Muscle of leg (tissue), 16 donors: ENCODE measurements at places on chromosomes 3 and 15. TPM values are rescaled to one million over a fixed set of nuclear protein-coding genes. Genes with fewer than 3 reads are reported as not detected.

The RNU6-1 gene
- total RNA-seq, result not detected

The NPAP1 gene
- not detected for total RNA-seq

The SLC28A2 gene
- not detected for total RNA-seq

The FSTL1 gene
- 934 TPM for total RNA-seq

The SYNM gene
- total RNA-seq, result 43.8 TPM

DNA sequence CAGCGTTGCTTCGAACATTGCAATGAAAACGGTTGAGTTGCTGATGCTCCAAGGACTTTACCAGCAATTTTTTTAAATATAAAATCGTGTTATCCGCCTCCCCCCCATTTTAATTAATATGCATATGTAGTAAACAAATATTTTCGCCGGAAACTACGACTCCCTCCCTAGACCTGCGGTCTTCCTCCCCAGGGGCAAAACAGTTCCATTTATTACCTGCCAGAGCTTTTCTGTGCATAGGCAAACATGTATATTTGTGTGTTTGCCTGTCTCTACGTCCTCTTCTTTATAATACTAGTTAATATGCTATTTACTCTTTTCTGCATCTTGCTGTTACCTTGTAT, 593 bp upstream of the RSL24D1 start:
- peak overlapping the region; percentile 95 for H3K27ac ChIP-seq
- H3K27me3 ChIP-seq, result no peaks in the 10 kb centered on the region
- peaks cover 3% of the 10 kb centered on the region for H3K4me1 ChIP-seq
- no peaks in the 10 kb centered on the region for H3K36me3 ChIP-seq

DNA sequence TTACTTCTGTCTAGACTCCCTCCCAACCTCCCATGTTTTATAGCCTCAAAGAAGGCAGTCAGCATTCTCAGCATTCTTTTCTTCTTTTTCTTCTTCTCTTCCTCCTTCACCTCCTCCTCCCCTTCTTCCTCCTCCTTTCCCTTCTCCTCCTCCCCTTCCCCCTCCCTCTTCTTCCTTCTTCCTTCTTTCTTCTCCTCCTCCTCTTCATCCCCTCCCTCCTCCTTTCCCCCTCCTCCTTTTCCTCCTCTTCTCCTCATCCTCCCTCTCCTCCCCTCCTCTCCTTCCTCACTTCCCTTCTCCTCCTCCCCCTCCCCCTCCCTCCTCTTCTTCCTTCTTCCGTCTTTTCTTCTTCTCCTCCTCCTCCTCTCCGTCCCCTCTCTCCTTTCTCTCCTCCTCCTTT, 3.6 kb upstream of the LPCAT4 start:
- H3K4me3 ChIP-seq, result no peak overlapping the region
- H3K4me1 ChIP-seq, result peaks cover 12% of the 10 kb centered on the region
- H3K27me3 ChIP-seq, result no peaks in the 10 kb centered on the region
- H3K27ac ChIP-seq, result no peak overlapping the region
- no peaks in the 10 kb centered on the region for H3K36me3 ChIP-seq
- DNase-seq, result no peak

DNA sequence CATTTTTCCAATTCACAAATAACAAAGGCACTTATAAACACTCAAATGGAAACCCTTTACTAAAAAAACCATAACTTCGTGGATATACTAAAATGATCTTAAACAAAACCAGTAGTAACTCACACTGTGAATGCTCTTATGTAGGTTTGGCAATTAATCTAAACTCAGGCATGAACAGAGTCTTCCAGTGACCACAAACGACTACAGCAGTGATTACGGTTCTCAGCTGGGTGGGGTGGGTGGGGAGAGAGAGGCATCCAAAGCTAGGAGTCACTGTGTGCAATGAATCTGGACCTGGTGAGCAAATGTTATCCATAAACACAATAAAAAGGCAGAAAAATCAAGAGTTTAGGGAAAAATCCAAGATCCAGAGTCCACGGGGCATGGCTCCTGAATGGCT, 21.3 kb downstream of the SLC12A8 start:
- peaks cover 6% of the 10 kb centered on the region for H3K4me1 ChIP-seq
- no peak overlapping the region for H3K27ac ChIP-seq
- no peak overlapping the region for H3K4me3 ChIP-seq
- DNase-seq, result no peak

GRCh38 chr15:70164910-70165715, 67.4 kb upstream of the TLE3 start:
- H3K4me3 ChIP-seq, result no peak overlapping the region
- H3K27ac ChIP-seq, result peak overlapping the region; percentile 76
- peaks cover 28% of the 10 kb centered on the region for H3K4me1 ChIP-seq
- no peaks in the 10 kb centered on the region for H3K36me3 ChIP-seq

- H3K4me3 ChIP-seq, result no peak overlapping the region
- no peaks in the 10 kb centered on the region for H3K27me3 ChIP-seq
- no peak overlapping the region for H3K27ac ChIP-seq
- H3K36me3 ChIP-seq, result no peaks in the 10 kb centered on the region
- DNase-seq, result no peak
These were observed 48.2 kb downstream of the MDFIC2 start for GRCh38 chr3:70264122-70264780.

GRCh38 chr3:143697975-143698374, 150.3 kb downstream of the SLC9A9 start:
- H3K36me3 ChIP-seq, result no peaks in the 10 kb centered on the region
- H3K27ac ChIP-seq, result no peak overlapping the region
- no peaks in the 10 kb centered on the region for H3K27me3 ChIP-seq
- DNase-seq, result no peak

DNA sequence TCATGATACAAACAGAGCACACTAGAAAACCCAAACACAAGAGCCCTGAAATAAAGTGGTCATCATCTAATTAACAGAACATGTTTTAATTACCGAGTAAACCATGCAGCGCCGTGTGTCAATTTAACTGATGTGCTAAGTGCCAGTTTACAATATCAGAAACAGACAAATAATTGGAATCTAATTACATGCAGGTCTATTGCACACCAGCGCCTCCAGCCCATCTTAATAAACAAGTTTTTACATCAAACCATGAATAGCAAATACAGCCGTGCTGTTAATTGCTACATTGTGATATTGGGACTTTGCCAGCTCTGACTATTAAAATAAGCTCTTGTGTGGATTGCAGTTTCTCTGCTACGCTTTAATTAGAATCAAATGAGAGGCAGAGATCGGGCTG, 510.2 kb upstream of the MDFIC2 start:
- H3K27me3 ChIP-seq, result no peaks in the 10 kb centered on the region
- peaks cover 7% of the 10 kb centered on the region for H3K4me1 ChIP-seq
- H3K4me3 ChIP-seq, result no peak overlapping the region
- H3K36me3 ChIP-seq, result no peaks in the 10 kb centered on the region
- H3K27ac ChIP-seq, result no peak overlapping the region
- DNase-seq, result no peak

GRCh38 chr15:83115831-83116565, 8.6 kb downstream of the TM6SF1 start:
- H3K27me3 ChIP-seq, result no peaks in the 10 kb centered on the region
- H3K4me1 ChIP-seq, result peaks cover 4% of the 10 kb centered on the region
- no peak for DNase-seq
- peaks cover 30% of the 10 kb centered on the region for H3K36me3 ChIP-seq
- H3K4me3 ChIP-seq, result no peak overlapping the region
